ENCODE measurements at places on chromosomes 5 and 9.

- no peak for DNase-seq
Observed at GRCh38 chr5:65366655-65367054, 115.1 kb downstream of the ADAMTS6 start.

DNA sequence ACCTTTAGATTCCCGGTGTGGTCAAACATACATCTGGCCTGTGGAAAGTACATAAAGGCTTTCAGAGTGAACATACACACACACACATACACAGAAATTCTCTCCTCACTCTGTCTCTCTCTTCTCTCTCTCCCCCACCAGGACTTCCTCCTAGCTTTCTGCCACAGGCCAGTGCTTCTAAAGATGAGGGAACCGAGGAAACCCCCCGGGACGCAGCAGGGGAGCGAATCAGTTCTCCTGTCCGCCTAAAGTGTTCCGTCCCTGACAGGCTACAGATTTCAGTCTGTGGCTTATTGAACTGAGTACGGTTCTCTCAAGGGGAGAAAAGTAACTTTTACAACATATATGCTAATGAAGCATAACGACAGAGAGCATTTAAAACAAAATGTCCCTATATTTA, 75.8 kb downstream of the MED27 start:
- DNase-seq, result no peak

- DNase-seq, result peak; percentile 18
Observed at GRCh38 chr5:179759581-179760551, 27.2 kb downstream of the MAML1 start.

DNA sequence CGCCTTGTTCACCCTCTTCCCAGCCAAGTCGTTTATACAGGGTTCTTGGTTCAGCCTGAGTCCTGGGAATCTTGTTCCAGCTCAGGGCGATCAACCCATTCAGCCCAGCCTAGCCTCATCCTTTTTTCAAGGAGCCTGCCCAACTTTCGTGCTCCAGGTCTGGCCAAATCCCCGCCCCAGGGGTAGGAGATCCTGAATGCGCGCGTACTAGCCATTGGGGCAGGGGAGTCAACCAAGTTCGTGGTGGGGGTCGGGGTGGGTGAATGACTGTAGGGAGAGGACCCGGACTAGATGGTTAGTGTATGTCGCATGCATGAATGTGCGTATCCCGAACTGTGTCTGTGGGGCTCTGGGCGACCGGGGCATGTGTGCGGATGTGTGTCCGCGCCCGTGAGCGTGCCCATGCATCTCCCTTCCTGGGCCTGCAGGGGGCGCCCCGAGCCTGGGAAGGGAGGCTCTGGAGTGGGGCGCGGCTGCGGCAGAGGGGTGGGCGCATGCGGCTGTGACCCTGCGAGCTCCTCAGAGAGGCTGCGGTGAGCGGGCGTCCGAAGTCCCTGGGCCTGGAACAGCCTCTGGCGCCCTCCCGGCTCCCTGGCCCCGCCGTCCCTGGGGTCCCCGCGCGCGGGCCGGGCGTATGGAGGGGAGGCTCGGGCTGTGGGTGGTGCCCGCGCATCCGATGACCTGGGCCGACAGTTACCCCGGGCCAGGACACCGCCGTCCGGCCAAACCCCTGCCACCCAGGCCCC, 8.7 kb downstream of the CCL21 start:
- peak; percentile 60 for DNase-seq

GRCh38 chr9:94921092-94921471, 194.6 kb downstream of the AOPEP start:
- DNase-seq, result no peak

DNA sequence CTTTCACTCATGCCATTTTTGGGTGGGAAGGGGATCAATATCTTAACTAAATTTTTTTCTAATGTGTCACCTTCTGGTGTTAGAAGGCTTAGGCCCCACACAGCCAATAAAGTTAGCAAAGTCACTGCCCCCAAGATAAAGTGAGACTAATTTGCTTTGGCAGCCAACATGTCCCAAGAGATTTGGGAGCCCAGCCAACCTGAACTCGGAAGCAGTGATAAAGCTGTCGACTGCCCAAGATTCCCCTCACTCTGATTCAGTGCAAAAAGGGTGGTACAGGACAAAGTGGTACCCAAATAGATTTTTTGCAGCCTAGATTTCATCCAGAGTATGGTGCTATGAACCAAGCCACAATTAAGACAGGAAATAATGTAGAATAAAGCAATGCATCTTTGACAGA, 572.5 kb upstream of the ARRDC3 start:
- DNase-seq, result no peak

- no peak for DNase-seq
Observed at GRCh38 chr5:87850843-87851242, 417.8 kb downstream of the TMEM161B start.

GRCh38 chr5:177600508-177601018, 631 bp downstream of the B4GALT7 start:
- DNase-seq, result no peak

- DNase-seq, result no peak
Observed at GRCh38 chr5:132825033-132825833, 5.2 kb downstream of the SHROOM1 start.

GRCh38 chr9:86356871-86357866, 3.0 kb upstream of the TUT7 start:
- no peak for DNase-seq

GRCh38 chr5:78557601-78558000, 91.0 kb downstream of the LHFPL2 start:
- no peak for DNase-seq

- DNase-seq, result no peak
Observed at GRCh38 chr5:146173597-146173996, 8.9 kb downstream of the LARS1 start.

DNA sequence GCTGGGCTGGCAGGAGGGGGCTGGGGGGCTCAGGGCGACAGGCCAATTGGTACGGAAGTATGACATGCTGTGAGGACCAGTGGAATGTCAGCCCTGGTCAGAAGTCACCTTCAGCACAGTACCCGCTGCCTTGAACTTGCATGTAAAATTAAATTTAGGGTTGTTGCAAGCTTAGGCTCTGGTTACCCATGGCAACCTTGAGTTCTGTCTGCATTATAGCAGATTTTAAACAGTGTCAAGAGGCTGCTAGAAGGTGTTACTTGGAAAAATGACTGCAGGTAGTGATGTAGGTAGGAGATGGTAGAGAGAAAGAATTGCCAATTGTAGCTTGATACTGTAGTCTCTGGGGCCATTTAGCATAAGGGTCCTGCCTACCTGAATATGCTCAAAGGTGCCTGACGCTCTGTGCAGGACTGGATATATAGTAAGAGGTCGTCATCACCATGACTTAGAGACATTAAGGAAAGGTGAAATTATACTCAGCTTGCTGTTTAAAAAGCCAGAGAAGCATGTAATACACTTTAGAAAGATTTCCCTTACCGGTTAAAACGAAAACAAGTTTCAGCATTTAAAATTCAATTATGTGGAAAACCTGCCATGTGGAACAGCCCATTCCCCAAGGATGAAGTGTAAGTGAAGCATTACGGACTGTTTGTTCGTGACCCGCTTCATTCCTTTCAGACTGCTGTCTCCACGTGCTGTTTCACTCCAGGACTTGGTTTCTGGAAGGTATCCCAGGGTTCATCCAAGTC, 169.0 kb downstream of the PDZD2 start:
- no peak for DNase-seq

GRCh38 chr9:36407122-36407723, 7.2 kb upstream of the RNF38 start:
- peak; percentile 67 for DNase-seq

DNA sequence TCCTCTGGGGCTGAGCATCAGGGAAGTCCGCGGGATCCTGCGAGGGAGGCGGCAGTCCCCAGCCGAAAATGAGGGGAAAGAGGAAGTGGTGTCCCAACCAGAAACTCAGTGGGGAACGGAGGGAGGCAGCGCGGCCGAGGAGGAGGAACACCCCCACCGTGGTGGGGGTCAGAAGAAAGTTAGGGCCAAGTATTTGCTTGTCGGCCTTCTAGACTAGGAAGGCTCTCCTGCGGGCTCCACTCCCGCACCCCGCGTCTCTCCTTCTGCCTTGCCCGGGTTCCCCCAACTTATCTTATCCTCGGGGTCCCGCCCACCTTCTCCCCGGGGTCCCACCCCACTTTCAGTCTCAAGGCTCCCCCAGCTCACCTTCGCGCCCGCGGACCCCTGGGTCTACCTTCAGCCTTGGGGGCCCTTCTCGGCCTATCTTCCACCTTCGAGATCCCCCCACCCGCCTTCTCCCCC, 557 bp upstream of the PHF2 start:
- peak; percentile 48 for DNase-seq

- DNase-seq, result no peak
Observed at GRCh38 chr5:112419164-112419985, at the start of gene EPB41L4A. EPB41L4A (minus strand) TSS chr5:112419277; CDS start chr5:112419039, 238 bp downstream.

DNA sequence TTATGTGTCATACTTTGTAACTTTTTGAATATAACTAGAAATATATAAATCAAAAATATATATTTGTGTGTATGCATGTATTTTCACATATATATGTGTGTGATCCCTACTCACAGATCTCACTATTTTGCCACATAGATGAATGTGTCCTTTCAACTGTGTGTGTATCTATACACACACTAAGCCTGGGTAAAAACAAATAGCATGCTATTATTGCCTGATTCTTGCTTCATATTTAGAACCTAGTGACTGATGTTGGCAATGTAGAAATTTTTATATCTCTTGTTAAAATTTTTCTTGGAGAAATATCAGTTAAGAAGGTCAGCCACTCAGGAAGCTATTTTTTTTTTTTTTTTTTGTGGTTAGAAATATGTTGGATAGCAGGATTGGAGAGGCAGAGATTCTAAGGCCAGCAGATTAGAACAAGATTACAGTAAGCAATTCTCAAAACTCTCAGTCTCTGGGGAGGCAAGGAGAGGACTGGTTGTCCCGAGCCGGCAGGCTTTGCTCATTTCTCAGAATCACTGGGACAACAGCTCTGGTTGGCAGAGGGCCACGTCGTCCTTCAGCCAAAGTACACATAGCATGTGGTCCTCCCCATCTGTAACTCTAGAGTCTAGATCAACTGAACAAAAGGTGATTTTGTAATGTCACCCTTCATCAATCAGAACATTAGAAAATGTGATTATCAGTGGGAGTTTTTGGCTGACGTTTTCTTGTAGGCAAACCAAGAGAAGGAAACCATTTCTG, 19.7 kb downstream of the C6 start:
- no peak for DNase-seq

GRCh38 chr5:106258591-106259125, 1412.1 kb downstream of the EFNA5 start:
- no peak for DNase-seq

DNA sequence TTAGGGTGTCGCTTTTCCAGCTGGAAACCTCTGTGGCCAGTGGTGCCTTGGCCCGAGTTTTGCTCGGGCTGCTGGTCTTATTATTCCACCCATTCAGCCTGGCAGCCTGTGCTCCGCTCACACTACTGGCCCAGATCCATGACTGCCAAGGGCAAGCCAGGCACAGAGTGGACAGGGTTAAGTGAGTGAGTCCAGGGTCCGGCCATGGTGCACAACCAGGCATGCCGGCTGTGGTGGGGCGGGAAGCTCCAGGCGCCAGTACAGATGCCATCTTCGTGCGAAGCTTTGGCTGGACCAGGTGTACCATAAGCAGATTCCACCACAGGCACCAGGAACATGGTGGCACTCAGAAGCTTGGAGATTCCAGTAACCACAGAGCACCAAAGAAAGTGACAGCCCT, 580.2 kb upstream of the FAM174A start:
- no peak for DNase-seq

GRCh38 chr9:113160571-113160970, 9.8 kb downstream of the SLC31A2 start:
- DNase-seq, result no peak

- no peak for DNase-seq
Observed at GRCh38 chr5:143481697-143482531, 78.4 kb upstream of the NR3C1 start.

- DNase-seq, result no peak
Observed at GRCh38 chr9:123835821-123836220, 94.1 kb downstream of the DENND1A start.

DNA sequence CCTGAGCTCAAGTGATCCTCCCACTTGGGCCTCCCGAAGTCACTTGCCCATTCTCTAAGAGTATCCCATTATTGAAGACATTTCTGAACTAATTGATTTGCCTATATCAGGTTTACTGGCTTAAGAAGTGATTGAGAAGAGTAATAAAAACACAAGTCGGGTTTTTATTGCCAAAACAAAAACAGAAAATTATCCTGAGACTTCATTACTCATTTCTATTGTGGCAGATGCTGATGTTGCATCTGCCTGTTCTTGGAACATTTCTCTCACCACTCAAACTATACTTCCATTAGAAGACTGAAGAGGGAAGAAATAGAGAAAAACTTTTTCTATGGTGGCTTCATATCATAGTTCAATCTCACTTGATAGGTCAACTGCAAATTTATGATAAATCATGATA, 41.9 kb upstream of the PLPP1 start:
- DNase-seq, result no peak

- no peak for DNase-seq
Observed at GRCh38 chr9:89149726-89150125, 28.9 kb downstream of the SHC3 start.

DNA sequence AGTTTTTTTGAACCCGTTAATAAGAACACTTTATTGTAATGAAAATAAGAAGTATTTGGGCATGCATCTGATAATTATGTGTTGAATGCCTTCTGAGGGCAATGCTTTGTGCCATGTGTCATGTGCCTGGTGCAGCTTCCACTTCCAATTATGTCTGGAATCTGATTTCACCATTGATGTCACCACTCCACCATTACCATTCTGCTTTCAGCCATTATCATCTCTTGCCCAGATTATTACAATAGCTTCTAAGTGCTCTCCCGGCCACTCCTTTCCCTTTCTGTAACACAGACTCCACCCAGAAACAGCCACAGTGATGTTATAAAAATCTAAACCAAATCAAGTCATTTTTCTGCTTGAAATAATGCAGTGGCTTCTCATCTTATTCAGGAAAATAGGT, 171.7 kb downstream of the C9orf152 start:
- no peak for DNase-seq

DNA sequence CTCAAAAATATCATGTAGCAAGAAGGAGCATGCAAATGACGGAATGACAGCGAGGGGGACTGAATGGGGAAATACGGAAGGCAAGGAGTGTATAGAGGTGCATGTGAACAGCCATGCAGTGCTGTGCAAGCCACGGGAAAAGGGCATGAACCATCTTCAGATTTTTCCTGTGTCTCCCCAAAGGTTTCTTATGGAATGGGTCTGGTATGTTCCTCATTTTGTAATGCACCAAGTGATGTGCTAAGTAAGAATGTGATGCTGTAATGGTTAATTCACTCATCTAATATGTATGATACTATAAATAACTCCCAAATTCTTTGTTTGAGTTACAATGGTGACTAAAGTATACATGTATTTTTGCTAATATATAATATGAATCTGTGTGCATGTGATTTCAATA, 99.0 kb upstream of the DAB2 start:
- DNase-seq, result no peak

DNA sequence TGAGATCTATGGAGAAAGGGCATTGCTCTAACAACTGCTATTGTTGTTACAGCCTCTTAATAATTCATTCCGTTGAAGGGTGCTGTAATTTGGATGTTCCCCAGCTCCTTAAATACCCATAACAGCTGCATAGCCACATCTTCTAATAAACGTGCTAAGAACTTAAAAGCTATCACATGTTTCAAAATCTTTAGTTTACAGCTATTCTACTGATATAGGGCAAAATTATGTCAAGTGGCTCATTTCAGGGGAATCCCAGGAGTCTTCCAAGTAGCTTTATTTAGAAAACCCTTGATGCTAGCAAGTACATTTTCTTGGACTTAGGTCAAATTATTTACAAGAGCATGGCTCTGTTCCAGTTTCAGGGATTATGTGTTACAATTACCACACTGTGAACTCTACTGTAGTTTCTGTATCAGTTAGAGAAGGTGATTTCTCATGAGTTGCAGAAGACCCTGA, 990.4 kb upstream of the ACO1 start:
- no peak for DNase-seq

Data from T-helper 1 cell (primary cell).